IMR-90 (cell line): ENCODE measurements at places on chromosomes 12 and 14.
A peak's percentile ranks its signal among the peaks of the same experiment; 100 is the strongest.

DNA sequence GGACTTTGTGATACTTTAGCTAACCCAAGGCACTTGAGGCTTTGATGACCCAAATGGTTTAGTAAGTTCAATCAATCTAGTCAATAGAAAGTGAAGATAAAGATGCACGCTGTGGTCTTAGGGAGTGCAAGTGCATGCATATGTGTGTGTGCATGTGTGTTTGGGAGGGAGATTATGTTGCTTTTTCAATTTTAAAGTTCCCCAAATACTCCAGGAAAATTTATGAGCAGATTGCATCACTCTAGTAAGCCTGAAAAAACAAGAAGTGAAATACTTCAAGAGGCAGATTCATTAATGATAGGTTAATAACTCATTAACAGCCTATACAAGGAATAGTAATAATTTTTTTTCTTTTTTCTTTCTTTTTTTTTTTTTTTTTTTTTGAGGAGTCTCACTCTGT lies 12.4 kb upstream of the SIX1 start:
- H3K36me3 ChIP-seq = no peaks in the 10 kb centered on the region
- no peak overlapping the region for H3K4me3 ChIP-seq
- DNase-seq = no peak
- H3K27me3 ChIP-seq = no peaks in the 10 kb centered on the region
- no peak overlapping the region for H3K27ac ChIP-seq

GRCh38 chr14:50839048-50839447 lies 8.1 kb upstream of the NIN start:
- DNase-seq = peak; percentile 46
- H3K27ac ChIP-seq = no peak overlapping the region
- H3K36me3 ChIP-seq = no peaks in the 10 kb centered on the region
- H3K4me3 ChIP-seq = no peak overlapping the region

DNA sequence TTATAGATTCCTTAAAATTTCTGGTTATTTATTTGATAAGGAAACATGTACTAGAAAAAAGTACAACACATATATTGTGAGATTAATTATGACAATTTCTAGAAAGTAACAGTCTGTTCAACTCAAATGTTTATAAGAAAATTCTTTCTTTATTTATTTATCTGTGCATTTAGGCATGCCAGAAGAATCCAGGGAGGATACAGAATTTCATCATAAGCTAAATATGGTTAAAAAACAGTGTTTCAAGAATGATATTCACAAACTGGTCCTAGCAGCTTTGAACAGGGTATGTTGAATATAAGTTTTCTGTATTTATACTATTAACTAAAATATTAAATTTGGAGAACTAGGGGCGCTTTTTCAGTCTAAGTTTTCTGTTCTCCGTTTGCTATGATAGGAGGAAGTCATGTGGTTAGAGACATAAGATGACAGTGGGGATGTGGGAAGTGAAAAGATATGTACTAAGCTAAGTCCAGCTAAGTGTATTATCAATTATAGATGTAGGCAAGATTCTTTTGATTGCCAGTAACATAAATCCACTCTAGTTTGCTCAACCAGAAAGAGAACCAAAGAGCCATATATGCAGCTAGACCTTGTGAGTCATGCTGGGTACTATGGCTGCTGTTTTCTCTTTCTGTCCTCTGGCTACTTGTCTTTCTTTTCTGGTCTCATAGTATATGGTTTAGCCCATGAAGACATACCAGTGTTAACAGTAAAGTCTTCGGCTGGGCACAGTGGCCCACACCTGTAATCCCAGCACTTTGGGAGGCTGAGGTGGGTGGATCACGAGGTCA lies 39.0 kb downstream of the LRRK2 start:
- peak overlapping the region; percentile 97 for H3K27ac ChIP-seq
- no peak overlapping the region for H3K4me3 ChIP-seq
- no peaks in the 10 kb centered on the region for H3K36me3 ChIP-seq
- no peaks in the 10 kb centered on the region for H3K27me3 ChIP-seq

GRCh38 chr12:127230843-127231260 lies 1036.1 kb upstream of the TMEM132C start:
- H3K4me3 ChIP-seq = no peak overlapping the region
- H3K4me1 ChIP-seq = peaks cover 6% of the 10 kb centered on the region; the same call in 1 of the 2 replicates
- H3K27me3 ChIP-seq = no peaks in the 10 kb centered on the region
- H3K36me3 ChIP-seq = no peaks in the 10 kb centered on the region
- peak; percentile 94 for DNase-seq

DNA sequence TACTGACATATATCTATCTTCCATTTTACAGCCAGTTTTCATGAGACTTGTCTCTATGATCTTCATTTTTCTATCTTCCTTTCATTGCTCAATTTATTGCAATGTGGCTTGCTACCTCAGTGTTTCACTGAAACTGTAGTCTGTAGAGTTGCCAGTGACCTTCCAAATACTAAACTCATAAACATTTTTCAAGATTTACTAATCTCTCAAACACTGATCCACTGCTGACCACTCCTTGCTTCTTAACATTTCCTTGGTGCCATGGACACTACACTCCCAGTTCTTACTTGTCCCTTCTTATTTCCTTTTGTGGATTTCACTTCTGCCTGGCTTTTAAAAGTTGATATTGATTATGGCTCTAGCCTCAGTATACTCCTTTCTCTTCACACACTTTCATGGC lies 95.4 kb upstream of the SLCO1C1 start:
- H3K36me3 ChIP-seq = no peaks in the 10 kb centered on the region
- H3K4me3 ChIP-seq = no peak overlapping the region
- no peak overlapping the region for H3K27ac ChIP-seq
- no peak for DNase-seq
- no peaks in the 10 kb centered on the region; the same call in 1 of the 2 replicates for H3K4me1 ChIP-seq

DNA sequence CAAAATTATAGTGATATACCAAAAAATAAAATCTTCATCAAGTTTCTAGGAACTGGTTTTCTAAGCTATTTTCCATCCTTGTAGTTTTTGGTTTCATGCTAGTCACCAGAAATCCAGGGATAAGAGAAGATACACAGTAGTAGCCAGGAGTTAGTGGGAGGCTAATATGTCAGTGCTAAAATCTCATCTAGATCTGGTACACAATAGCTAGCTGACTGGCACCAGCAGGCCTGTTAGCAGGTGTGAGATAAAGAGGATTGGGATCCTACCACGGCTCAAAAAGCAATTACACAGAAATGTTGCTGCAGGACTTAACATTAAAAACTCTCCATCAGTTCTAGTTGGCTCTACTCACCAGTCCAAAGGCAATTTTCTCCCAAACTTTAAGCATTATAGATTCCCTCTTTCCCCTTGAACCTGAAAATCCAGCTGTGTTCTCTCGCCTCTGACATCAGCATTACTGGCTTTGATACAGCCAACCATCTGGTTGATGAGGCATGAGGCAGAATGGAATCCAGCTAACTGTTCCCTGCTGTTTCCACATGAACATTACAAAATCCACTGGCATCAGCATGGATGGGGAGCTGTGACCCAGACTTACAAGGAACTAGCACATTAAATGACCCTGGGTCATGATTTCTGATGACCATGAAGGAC lies 41.8 kb upstream of the CCDC196 start:
- no peaks in the 10 kb centered on the region for H3K27me3 ChIP-seq
- H3K27ac ChIP-seq = no peak overlapping the region
- no peak overlapping the region for H3K4me3 ChIP-seq
- H3K36me3 ChIP-seq = no peaks in the 10 kb centered on the region

GRCh38 chr14:92437729-92438285 lies 75.8 kb upstream of the RIN3 start:
- no peak overlapping the region for H3K4me3 ChIP-seq
- no peak overlapping the region for H3K27ac ChIP-seq
- no peaks in the 10 kb centered on the region for H3K36me3 ChIP-seq
- peaks cover 17% of the 10 kb centered on the region for H3K27me3 ChIP-seq
- H3K4me1 ChIP-seq = no peaks in the 10 kb centered on the region
- no peak for DNase-seq

DNA sequence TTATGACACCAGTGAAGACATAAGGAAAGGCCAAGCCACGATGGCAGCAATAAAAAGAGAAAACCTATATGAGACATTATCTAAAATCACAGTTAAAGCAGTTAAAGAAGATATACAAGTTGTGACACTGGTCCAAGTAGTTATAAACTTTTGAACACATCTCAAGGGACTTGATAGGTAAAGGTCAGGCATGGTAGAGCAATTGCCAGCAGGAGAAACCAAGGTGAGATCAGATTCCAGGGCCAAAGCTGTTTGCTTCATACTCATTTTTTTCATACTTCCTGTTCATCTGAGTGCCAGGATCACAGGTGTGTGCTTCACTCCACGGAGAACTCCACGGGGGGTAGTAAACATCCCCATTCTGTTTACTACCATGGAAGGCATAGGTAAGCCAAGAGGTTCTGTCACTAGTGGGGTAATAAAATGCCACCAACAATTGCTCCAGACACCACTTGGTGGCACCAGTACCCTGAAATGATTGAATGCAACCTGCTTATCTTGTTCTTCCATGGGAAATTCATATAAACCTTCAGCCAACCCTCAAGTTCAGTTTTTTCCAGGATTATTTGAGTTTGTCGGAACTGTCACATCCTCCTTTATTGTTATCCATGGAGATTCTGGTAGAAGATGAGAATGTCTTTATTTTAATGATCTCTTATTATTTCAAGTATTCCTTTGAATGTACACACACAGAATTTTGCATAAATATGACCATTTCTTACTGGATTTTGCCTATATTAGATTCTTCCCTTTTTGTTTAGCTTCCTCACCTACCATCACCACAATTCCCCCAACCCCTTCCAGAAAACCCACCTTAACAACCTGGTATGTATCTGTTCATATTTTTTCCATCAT lies 59.2 kb upstream of the TSPAN8 start:
- no peak overlapping the region for H3K27ac ChIP-seq
- no peaks in the 10 kb centered on the region for H3K4me1 ChIP-seq
- no peaks in the 10 kb centered on the region for H3K27me3 ChIP-seq
- no peak overlapping the region for H3K4me3 ChIP-seq

DNA sequence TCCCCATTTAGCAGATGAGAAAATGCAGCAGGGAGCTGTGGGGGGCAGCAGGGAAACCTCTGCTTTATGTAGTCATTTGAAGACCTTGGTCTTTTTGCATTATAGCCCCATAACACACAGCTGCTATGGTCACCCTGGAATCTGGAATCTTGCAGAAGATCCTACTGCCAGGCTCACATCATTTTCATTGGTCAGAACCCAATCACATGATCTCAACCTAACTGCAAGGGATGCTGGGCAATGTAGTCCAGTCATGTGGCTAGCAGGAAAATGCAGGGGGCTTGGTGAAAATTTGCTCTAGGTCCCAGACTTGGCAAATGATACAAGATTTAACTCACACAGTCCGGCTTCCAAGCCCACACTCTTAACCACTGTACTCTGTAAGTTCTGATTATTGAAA lies 1028.7 kb downstream of the AACS start:
- no peaks in the 10 kb centered on the region for H3K4me1 ChIP-seq
- no peaks in the 10 kb centered on the region for H3K36me3 ChIP-seq
- H3K4me3 ChIP-seq = no peak overlapping the region
- no peaks in the 10 kb centered on the region for H3K27me3 ChIP-seq

GRCh38 chr14:93347850-93348249 lies 868 bp downstream of the COX8C start:
- no peak overlapping the region for H3K27ac ChIP-seq
- H3K4me1 ChIP-seq = no peaks in the 10 kb centered on the region
- no peaks in the 10 kb centered on the region for H3K36me3 ChIP-seq

- no peak overlapping the region for H3K27ac ChIP-seq
- DNase-seq = no peak
- H3K4me3 ChIP-seq = no peak overlapping the region
- no peaks in the 10 kb centered on the region for H3K27me3 ChIP-seq
- peaks cover 6% of the 10 kb centered on the region; the same call in 1 of the 2 replicates for H3K4me1 ChIP-seq
Observed at GRCh38 chr12:65296508-65297265, 18.2 kb downstream of the MSRB3 start.

DNA sequence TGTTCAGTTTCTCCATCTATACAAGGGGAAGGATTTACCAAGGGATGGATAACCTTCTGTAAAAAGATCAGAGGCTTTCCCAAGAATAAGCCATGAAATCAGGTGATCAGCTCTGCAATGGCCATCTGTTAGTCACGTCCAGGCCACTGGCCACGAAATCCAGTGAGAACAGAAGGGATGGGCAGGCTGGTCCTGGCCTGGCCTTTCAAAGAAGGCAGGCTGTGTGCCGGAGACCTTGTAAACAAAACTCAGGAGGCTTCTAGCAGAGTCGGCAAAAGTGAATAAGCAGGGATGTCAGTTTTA lies 68.5 kb downstream of the RNF34 start:
- H3K4me1 ChIP-seq = peaks cover 12% of the 10 kb centered on the region
- no peak overlapping the region for H3K4me3 ChIP-seq
- H3K27me3 ChIP-seq = no peaks in the 10 kb centered on the region
- H3K27ac ChIP-seq = no peak overlapping the region
- peak; percentile 15 for DNase-seq
- H3K36me3 ChIP-seq = no peaks in the 10 kb centered on the region

- H3K27ac ChIP-seq = no peak overlapping the region
- H3K4me1 ChIP-seq = no peaks in the 10 kb centered on the region
- DNase-seq = peak; percentile 4
Observed at GRCh38 chr14:21825149-21825743, 151.6 kb upstream of the OR4E1 start.

DNA sequence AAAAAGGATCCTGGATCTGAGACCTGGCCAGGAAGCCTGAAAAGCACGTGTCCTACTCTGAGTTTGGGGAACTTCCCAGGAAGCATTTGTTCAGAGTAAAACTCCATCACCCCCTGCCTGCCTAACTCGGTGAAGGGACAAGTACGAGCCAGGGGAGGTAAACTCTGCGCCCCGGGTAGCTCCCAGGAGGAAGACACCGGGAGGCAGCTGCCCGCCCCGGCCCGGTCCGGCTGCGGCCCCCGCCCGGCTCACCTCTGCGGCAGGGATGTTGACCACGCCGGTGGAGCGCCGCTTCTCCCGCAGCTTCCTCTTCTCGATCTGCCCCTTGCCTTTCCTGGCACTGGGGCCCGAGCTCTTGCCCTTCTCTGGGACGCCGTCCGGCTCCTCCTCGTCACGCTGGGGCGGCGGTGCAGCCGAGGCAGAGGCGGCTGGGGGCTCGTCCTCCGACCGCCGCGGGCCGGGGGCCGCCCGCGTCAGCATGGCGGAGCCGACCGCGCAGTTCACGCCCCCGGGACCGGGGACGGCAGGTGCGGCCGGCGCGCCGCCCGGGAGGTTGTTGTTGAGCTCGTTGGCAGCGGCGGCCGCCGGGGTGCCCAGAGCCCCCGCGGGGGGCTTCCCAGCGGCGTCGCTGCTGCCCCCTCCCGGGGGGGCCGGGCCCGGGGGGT lies 1.2 kb downstream of the PAWR start:
- H3K36me3 ChIP-seq = no peaks in the 10 kb centered on the region
- H3K27me3 ChIP-seq = no peaks in the 10 kb centered on the region
- H3K27ac ChIP-seq = peak overlapping the region; percentile 55
- peak; percentile 55 for DNase-seq

- H3K27me3 ChIP-seq = no peaks in the 10 kb centered on the region
- DNase-seq = no peak
- H3K4me3 ChIP-seq = no peak overlapping the region
Observed at GRCh38 chr12:8606890-8607289, 5.8 kb downstream of the AICDA start.
